HepG2 (cell line): ENCODE measurements at places on chromosomes 1 and 21. TPM values are rescaled to one million over a fixed set of nuclear protein-coding genes. Genes with fewer than 3 reads are reported as not detected.

AIRE gene
- total RNA-seq = not detected in 2 replicates

MAP10 gene
- total RNA-seq = not detected in 2 replicates

DNA sequence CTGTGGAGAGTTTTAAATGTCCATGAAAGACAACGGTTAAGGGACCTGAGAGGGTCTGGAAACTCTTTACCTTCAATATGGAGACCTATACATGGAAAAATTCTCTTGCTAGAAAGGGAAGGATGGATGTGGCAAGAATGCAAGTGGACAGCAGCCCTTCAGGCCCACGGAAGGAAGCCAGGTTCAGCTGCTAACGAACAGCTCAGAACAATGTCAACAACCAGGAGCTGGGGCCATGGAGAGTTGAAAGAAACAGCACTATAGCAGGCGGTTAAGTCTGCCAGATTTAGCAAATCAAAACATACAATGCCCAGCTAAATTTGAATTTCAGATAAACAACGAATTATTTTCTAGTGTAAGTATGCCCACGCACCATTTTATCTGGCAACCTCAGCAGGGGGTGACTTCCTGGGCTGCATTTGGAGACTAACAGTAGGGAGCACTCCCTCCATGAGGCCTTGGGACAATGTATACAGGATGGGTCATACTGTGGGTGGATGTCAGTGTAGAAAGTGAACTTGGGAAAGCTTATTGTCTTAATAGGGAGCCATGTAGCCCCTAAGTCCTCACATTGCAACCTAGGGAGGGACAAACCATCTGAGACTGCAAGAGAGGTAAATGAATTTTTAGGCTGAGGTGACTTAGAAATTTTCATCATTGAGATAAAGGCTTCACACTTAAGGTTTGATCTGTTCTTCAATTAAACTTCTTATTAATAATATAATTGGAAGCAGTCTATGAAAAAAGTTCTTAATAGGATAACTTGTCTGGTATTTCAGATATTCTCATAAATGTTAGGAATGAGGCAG, 7.8 kb upstream of the H3-3A start:
- DNase-seq = no peak

DNA sequence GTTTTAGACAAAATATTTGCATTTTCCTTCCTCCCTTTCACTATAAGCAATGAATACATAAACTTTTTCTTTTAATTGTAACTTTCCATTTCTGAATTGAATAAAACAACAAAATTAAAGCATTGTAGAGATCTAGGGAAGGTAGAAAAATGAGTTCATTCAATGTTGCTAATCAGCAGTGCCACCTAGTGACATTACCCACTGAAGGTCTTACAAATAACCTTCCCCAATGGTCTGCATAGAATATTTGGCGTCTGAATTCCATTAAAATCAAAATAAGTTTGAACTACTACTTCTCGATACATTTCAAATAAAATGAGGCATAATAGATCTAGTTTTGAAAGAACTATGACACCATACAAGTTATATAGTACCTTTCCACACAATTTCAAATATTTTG, 19.6 kb downstream of the FH start:
- peak; percentile 14 for DNase-seq

DNA sequence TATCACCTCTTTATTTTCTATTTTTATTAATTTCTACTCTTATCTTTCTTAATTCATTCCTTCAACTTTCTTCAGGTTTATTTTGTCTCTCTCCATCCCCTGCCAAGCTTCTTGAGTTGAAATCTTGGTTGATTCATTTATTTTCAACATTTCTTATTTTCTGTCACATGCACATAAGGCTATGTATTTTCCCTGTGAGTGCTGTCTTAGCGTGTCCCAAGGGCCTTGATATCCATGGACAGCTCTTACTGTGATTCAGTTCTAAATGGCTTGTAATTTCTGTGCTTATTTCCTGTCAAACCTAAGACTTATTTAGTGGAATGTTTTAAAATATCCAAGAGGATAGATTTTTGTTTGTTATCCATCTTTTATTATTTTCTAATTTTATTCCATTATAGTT, 36.8 kb upstream of the SCAF4 start:
- DNase-seq = no peak

OTUD3 gene
- total RNA-seq = 5.2 and 7.5 TPM in 2 replicates

SMIM1 gene
- 55.8 and 56.3 TPM in 2 replicates for total RNA-seq

DNA sequence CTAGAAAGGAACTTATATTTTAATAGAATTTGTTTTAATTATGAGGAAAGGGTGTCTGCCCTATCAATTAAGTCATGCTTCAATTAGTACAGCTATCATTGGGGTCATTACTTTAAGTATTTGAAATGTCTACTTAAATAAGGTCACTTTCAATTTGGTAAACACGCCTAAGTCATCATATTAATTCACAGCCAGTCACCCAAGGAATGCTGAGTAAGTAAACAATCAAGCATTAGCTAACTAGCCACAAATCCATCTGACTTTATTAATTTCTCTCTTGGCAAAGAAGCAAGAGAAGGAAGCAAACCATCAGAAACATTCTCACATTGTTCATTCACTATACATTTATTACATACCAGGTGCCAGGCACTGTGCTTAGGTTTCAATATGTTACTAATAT, 1.2 kb upstream of the LRRC52 start:
- DNase-seq = no peak

SLFNL1 gene
- total RNA-seq = 0.07 TPM in 1 of 2 replicates, not detected in the other

GRCh38 chr1:27855085-27855484, 17.3 kb upstream of the THEMIS2 start:
- no peak for DNase-seq

CAMK1G gene
- not detected in 2 replicates for total RNA-seq

PLD5 gene
- total RNA-seq = not detected in 2 replicates

DNA sequence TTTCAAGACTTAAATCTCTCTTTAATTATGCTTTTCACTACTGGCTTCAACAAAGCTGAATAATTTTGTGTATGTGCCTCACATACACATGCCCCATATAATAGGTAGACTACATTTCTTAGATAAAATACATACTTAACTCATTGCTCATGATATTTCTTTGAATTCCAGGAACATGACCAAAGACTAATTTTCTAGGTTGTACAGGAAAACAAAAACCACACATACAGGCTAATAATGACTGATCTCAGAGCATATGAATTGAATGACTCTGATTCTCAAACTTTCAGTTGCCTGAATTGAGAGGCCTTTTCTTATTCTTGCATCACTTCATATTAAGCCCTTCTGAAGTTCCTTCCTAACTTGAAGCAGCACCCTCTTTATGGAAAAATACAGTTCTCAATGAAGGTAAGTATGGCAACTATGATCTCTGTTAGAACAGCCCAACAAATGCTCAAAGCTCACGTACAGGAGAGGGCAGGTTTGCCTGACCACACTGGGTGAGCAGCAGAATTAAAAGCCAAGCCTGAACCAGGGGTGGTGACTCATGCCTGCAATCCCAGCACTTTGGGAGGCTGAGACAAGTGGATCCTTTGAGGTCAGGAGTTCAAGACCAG, 22.6 kb upstream of the UAP1 start:
- DNase-seq = peak; percentile 9

- peak; percentile 53 for DNase-seq
These were observed 160.2 kb upstream of the COA6 start for GRCh38 chr1:234212764-234213657.

ELAPOR1 gene
- total RNA-seq = 0.14 and 0.20 TPM in 2 replicates

GPR161 gene
- total RNA-seq = 0.08 and 0.35 TPM in 2 replicates

- no peak for DNase-seq
These were observed 593.2 kb downstream of the LRRIQ3 start for GRCh38 chr1:73604739-73605138.

DNA sequence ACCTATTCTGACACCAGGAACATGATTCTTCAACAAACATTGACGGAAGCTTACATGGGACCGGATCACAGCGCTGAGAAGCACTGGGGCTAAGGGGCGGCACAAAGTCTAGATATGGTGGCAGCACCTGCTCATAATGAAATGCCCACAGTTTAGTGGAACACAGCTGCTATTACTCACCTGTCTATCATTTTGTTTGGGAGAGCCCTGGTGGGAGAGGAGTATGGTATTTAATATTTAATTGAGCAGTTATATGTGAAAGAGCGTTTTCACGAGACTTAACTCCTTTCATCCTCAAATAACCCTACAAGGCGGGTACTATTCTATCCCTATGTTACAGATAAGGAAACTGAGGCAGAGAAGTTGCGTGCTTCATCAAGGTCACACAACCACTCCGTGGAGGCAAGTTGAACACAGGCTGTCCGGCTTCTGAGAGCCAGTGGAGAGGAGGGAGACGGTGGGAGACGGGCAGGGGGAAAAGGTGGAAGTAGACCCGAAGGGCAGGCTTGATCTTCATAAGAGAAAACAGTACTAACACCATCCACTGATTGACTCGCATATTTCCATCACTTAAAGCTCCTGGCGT, 790 bp upstream of the TSNAX start:
- DNase-seq = no peak

ASAP3 gene
- 28.6 and 37.0 TPM in 2 replicates for total RNA-seq

SIKE1 gene
- 58.4 and 97.5 TPM in 2 replicates for total RNA-seq

- no peak for DNase-seq
These were observed 178.6 kb downstream of the RRAGC start for GRCh38 chr1:38680801-38681510.

- no peak for DNase-seq
These were observed 213.0 kb downstream of the PATJ start for GRCh38 chr1:61955261-61955660.

DCAF6 gene
- total RNA-seq = 24.7 and 26.9 TPM in 2 replicates
